ENCODE measurements at places on chromosomes 7 and 10. TPM values are rescaled to one million over a fixed set of nuclear protein-coding genes. Genes with fewer than 3 reads are reported as not detected.

The C10orf95 gene
- 0.15 TPM for total RNA-seq

The HTRA1 gene
- total RNA-seq, result 57.0 TPM

The NPFFR1 gene
- total RNA-seq, result not detected

The TLX1 gene
- not detected for total RNA-seq

The SUFU gene
- total RNA-seq, result 5.4 TPM

The RPEL1 gene
- not detected for total RNA-seq

The CCDC172 gene
- total RNA-seq, result not detected

The ELN gene
- total RNA-seq, result 4.2 TPM

The NRAP gene
- not detected for total RNA-seq

The UTF1 gene
- not detected for total RNA-seq

The ZNF804B gene
- total RNA-seq, result not detected

The LMTK2 gene
- 6.4 TPM for total RNA-seq

The LBX1 gene
- total RNA-seq, result under 0.01 TPM

The CYP17A1 gene
- total RNA-seq, result not detected

The PRKRIP1 gene
- total RNA-seq, result 10.9 TPM
